ENCODE measurements at places on chromosomes 6 and 20.

GRCh38 chr20:1338096-1338495 is 9.2 kb upstream of the SDCBP2 start:
- no peak for DNase-seq

GRCh38 chr6:75202676-75203131 is 3.1 kb downstream of the COL12A1 start:
- DNase-seq: no peak

DNA sequence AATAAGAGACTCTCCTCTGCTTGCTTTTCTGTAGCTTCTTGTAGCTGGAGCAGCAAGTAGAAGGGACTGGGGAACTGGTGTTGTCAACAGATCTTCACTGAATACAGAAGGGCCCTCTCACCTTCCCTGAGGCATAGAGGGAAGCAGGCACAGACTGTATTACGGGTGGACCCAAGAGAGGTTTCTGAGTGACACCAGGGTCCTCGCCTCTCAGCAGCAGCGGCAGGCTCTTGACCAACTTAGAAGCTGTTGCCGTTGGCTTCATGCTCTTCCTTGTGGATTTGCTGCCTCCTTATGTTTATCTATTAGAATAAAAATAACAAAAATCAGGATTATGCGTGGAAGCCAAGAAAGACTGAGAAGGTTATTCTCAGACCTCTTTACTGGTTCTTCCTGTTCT is 31.7 kb downstream of the GFRA4 start:
- no peak for DNase-seq

GRCh38 chr6:118403036-118403435 is 145.1 kb upstream of the PLN start:
- no peak for DNase-seq

DNA sequence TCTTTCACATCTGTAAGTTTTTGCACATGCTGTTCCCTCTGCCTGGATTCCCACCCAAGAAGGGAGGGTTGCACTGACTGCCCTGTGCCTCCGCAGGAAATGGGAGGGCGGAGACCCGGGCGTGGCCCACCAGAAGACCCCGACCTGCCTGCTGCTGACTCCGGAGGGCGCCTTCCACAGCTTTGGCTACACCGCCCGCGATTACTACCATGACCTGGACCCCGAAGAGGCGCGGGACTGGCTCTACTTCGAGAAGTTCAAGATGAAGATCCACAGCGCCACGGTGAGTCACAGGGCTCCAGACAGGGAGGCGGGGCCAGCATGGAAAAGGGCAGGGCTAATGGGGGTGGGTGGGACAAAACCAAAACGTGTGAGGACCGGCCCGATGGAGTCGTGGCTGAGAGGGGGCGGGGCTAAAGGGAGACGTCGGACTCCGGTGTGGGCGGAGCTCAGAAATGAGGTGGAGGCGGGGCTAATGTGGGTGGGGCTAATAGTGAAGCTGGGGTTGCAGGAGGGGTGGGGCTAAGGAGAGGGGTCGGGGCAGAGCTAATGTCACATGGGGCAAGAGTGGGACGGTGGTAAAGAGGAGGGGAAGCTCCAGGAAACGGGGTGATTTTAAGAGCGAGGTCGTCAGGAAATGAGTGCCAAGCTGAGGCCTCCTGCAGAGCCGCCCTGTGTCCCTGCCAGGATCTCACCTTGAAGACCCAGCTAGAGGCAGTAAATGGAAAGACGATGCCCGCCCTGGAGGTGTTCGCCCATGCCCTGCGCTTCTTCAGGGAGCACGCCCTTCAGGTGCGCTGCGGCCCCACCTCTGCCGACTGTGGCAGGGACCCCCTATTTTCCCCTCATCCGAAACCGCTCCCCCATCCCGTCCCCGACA is 12.6 kb downstream of the HSPA12B start:
- DNase-seq: no peak

DNA sequence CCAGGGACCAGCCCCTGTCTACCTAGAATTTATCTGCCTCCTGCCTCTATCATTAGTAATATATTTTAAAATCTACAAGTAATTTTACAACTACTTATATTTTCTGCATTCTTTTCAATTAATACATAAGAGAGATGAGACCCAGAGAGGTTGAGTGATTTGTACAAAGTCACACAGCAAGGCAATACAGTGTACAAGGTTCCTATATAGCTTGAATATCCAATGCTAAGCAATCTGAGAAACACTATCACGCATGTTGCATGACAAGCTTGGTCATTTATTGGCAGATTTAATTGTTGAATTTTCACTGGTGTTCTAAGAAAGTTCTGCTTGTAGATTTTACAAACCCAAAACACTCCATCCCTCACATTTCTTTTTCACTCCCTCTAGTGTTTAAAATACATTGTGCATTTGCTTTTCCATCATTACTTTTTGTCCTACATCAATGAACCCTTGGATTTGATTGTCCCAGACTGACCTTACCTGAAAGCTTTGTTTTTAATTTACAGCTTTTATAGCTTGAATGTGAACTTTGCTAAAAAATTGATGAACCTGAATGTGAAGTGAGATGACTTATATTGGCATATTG is 520.9 kb upstream of the CITED2 start:
- DNase-seq: no peak

- no peak for DNase-seq
Observed at GRCh38 chr6:43702171-43702533, 14.6 kb upstream of the MRPS18A start.

DNA sequence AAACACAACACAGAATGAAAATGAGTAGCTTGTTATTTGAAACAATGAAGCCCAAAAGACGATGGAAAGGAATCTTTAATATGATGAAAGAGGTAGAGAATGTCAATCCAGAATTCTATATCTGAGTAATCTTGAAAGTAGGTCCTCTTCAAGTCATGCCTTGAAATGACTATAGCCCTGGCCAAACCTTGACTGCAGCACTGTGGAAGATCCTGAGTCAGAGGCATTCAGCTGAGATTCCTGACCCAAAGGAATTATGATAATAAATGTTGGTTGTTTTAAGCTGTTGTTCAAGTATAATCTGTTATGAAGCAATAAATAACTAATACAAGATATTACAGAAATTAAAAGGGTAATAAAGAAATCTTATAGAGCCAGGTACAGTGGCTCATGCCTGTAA is 64.8 kb downstream of the IBTK start:
- DNase-seq: no peak

- no peak for DNase-seq
Observed at GRCh38 chr6:124002377-124003081, 198.9 kb downstream of the NKAIN2 start.

- no peak for DNase-seq
Observed at GRCh38 chr6:54646069-54646950, 200.3 kb upstream of the FAM83B start.

GRCh38 chr20:51493346-51493791 is 49.1 kb downstream of the NFATC2 start:
- no peak for DNase-seq

DNA sequence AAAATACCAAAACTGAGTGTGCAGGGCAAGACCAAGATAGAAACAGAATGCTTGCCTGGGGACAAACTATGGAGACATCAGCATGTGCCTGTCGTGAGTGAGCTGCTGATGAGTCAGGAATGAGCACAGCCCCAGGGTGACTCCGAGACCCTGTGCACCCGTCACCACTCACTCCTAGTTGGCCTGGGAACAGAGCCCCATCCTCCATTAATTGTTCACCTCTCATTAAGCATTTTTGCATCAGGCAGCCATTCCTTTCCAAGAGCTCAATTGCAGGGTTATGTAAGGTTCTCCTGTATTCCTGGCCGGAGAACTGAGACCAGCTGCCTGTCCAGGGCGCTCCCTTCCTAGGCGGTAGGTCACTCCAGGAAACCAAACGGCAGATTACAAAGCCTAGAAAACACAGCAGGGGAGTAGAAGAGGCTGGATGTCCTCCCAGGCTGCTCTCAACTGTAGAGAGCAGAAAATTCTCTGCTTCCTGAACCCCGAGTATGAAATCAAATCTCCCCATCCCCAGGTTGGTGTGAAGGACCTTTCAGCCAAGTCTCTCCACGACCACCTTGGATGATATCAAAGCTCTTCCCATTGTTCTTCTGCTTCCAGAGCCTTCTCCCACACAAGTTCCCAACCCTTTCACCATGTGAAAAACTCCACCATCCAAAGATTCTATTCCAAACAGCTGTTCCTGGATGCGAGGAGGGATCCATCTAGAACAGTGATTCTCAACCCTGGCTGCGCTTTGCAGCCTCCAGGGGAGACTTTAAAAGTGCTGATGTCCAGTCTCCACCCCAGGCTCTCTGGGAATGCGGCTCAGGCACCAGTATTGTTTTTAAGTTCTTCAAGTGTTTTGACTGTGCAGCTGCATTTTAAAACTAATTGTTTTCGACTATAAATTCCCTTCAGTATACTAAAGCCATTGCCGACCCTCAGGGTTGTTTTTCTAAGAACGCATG is 532.6 kb upstream of the JARID2 start:
- DNase-seq: no peak

DNA sequence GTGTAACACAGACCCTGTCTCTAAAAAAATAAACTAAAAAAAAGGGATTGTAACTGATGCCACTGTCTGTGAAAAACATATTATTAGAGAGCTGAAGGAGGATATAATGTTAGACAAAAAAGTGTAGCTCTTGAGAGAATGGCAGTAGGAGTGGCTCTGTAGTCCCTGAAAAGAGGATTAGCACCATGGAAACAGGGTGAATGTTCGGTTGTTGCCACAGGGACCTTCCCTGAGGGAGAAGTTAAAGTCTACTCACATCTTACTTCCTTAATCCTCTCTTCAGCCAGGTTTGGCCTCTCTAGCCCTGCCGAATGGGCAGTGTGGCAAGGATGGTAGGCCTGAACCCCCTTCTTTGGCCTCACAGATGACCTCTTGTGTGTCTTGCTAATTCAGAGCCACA is 12.1 kb downstream of the SCAND1 start:
- DNase-seq: no peak

- DNase-seq: no peak
Observed at GRCh38 chr6:113048741-113049140, 701.6 kb downstream of the RFPL4B start.

GRCh38 chr6:132919045-132919860 is 104.9 kb downstream of the RPS12 start:
- no peak for DNase-seq

DNA sequence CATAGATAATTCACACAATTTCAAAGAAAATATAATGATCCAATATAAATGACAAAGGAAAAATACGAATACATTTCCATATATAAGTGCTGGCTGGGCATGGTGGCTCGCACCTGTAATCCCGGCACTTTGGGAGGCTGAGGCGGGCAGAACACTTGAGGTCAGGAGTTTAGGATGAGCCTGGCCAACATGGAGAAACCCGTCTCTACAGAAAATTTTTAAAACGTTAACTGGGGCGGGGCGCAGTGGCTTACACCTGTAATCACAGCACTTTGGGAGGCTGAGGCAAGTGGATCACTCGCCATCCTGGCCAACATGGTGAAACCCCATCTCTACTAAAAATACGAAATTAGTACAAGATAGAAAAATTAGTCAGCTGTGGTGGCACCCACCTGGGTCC is 14.9 kb upstream of the MAPK13 start:
- no peak for DNase-seq

GRCh38 chr20:38152621-38153221 is 12.3 kb downstream of the TGM2 start:
- no peak for DNase-seq

DNA sequence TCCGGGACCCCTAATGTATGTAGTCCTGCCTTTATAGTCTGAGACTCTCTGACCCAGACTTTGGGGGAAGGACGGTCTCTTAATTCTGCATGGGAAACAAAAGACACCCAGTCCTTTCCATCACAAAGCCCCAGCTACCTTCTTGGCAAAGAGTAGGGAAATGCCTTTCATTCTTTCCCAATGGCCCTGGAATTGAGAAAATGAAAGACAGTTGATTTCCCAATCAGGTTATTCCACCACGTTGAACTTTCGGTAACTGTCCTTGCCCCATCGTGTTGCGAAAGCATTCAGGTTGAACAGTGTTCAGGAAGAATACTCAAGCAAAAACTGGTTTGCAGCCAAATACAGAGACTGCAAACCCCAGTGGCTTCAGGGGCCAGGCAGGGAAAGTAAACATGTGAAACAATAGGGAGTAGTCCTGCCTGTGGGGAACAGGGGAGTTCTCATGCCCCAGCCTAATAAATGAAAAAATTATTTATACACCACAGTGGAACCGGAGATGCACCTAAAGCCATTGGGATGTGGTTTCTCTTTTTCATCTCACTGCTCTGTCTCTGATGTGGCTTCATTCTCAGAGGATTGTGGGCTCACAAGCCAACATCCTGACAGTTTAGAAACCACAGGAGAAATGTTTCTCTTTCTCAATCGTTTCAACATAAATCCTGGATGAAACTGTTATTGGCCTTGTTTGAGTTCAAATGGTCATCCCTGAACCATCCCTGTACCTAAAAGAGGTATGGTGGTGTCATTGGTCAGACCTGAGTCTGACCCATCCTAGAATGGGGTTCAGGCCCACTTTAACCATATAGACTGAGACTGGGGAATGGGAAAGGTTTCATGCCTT is 44.2 kb upstream of the SLC9A8 start:
- no peak for DNase-seq

- no peak for DNase-seq
Observed at GRCh38 chr6:19837511-19838441, 606 bp downstream of the ID4 start.

DNA sequence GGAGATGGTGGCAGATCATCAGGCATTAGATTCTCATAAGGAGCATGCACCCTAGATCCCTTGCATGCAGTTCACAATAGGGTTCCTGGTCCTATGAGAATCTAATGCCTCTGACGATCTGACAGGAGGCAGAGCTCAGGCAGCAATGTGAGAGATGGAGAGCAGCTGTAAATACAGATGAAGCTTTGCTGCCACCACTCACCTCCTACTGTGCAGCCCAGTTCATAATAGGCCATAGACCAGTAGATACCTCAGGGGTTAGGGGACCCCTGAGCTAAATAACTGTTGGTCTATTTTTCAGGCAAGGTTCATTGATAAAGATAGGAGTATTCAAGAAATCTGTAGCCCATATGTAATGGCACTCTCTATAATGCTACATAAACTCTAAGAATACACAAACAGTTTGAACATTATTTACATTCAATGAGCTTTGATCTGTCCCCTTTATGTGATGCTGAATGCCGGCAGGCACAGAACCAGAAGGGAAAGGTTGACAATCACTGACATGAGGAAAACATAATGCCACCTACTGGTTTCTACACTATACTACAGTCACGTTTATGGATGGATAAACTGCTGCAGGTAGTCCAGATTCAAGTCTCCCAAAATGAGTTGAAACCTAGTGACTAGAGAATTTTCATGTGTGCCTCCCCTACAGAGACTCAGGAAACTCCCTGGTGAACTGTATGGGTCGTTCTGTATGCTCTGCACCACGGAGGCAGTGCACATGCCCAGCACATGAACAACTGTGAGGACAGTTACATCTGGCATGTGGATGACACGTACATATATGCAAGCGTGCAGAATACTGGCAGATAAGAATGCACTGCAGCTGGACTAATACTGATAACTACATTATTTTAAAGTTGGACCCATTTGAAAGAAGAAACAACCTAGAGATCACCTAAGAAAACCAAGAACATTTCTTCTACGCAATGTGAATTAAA is 72.0 kb downstream of the DST start:
- DNase-seq: no peak
